ENCODE measurements at places on chromosomes 6 and 20. TPM values are rescaled to one million over a fixed set of nuclear protein-coding genes. Genes with fewer than 3 reads are reported as not detected.

GRCh38 chr6:65126667-65127066 is 580.4 kb downstream of the EYS start:
- DNase-seq, result no peak
- H3K27ac ChIP-seq, result no peak overlapping the region
- no peak overlapping the region for H3K4me3 ChIP-seq
- H3K27me3 ChIP-seq, result no peaks in the 10 kb centered on the region

DNA sequence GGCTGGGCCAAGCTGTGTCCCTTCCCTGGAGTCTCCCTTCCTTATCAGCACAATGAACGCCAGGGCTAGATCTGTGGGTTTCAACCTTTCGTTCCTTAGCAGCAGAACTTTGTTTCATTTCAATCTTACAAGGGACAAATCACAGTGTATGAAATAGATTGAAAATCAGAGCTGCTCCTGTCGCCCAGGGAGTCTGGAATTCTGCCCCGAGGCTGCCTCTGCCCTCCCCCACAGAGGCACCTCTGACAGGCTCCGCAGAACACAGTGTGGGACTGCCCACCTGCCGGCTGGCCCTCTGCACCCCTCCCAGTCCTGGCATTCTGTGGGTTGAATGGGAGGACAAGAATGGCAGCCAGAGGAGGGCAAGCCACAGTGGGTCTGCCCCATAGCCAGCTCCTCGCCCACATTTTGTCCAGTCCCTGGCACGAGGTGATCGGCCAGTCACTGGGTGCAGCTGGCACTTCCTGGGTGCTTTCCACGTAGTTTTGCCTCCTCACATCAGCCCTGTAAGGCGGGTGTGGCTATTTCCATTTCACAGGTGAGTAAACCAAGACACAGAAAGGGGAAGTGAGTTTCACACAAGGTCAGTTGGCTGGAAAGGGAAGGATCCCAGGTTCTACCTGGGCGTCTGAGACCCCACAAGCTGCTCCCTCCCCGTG is 26.1 kb downstream of the MANBAL start:
- H3K36me3 ChIP-seq, result peaks cover 10% of the 10 kb centered on the region
- no peak overlapping the region for H3K4me3 ChIP-seq
- peak overlapping the region; percentile 40 for H3K27ac ChIP-seq
- no peak for DNase-seq

The ARFGEF3 gene
- total RNA-seq, result 1.7 TPM

- no peaks in the 10 kb centered on the region for H3K36me3 ChIP-seq
- H3K4me1 ChIP-seq, result no peaks in the 10 kb centered on the region
- no peak overlapping the region for H3K27ac ChIP-seq
- no peaks in the 10 kb centered on the region for H3K27me3 ChIP-seq
- no peak overlapping the region for H3K4me3 ChIP-seq
These were observed 121.4 kb upstream of the DST start for GRCh38 chr6:56764081-56764566.

The ARMH2 gene
- total RNA-seq, result not detected

DNA sequence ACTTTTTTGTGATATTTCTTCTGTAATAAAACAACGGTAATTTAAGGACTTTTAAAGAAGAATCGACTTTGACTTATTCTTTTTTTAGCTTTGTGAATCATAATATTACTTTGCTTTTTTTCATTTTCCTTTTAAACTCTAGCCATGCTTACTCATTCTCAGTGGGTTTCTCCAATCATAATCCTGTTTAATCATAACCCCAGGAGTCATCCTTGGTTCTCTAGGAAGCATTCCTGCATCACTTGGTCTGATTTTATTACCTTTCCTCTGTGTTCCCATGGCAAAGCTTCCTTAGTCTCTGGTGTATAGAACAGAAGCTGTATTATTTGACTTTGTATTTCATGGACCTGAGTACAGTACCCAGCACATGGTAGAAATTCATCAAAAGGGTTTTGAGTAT is 223.5 kb downstream of the CDKAL1 start:
- H3K4me1 ChIP-seq, result no peaks in the 10 kb centered on the region
- H3K27me3 ChIP-seq, result no peaks in the 10 kb centered on the region
- H3K4me3 ChIP-seq, result no peak overlapping the region
- DNase-seq, result no peak
- peaks cover 30% of the 10 kb centered on the region for H3K36me3 ChIP-seq
- no peak overlapping the region for H3K27ac ChIP-seq

The PRSS16 gene
- 0.65 TPM for total RNA-seq

DNA sequence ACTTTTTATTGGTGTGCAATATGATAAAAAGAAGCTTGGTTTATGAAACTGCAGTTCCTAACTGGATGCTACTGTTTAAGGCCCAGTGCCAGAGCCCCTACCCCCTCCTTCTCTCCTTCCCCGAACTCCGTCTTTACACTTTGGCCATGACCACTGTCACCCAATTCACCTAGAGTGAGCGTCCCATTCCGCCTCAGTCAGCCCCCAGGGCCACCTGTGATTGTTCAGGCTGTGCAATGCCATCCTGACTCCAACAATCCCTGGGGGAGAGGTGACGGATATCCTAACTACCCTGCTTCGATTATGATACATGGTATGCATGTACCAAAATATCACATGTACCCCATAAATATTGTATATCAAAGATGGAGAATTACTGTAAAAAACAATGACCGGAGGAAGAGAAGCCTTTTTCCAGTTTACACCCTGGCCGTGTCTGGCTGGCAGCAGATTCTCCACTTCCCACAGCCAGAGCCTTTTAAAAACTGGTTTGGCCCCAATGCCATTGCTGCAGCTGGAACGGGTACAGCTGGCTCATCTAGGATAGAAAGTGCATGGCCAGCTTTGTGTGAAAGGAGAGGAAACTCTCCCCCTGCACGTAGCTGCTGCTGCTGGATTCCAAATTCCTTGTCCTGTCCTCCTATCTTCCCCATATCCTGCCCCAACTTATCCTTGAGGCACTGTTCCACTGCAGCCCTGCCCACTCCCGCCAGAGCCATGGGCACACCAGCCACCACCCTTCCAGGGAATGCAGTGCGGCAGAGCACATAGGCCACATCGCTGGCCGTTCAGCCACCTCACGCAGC is 99.7 kb downstream of the JPH2 start:
- no peak for DNase-seq
- H3K27ac ChIP-seq, result no peak overlapping the region
- no peaks in the 10 kb centered on the region for H3K27me3 ChIP-seq
- no peaks in the 10 kb centered on the region for H3K4me1 ChIP-seq

DNA sequence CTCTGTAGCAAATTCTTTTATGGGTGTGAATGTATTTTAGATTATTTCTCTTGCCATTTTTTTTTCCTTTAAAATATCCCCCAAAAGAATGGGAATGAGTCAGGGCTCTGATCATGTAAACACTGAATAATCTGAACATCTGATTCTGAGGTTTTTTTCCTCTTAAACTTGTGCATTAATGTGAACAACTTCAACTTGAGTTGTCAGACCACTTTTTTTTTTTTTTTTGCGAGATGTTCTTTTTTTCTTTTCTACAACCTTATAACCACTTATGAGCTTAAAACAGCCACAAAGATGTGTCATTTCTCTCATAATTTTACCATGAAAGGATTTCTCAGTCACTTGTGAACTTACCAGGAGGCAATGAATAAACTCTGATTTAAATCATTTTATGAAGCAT is 85.3 kb downstream of the TBC1D7 start:
- no peak for DNase-seq
- H3K4me1 ChIP-seq, result no peaks in the 10 kb centered on the region
- H3K4me3 ChIP-seq, result no peak overlapping the region
- H3K36me3 ChIP-seq, result no peaks in the 10 kb centered on the region

All from activated CD8-positive, alpha-beta T cell treated with anti-CD3 and anti-CD28 coated beads for 36 hours (primary cell).